Anterior cingulate cortex (tissue), 58 donors: ENCODE measurements at places on chromosomes 1 and 21.
A peak's percentile ranks its signal among the peaks of the same experiment; 100 is the strongest.

- DNase-seq = no peak
Observed at GRCh38 chr21:38965241-38965640, 159.5 kb downstream of the ETS2 start.

DNA sequence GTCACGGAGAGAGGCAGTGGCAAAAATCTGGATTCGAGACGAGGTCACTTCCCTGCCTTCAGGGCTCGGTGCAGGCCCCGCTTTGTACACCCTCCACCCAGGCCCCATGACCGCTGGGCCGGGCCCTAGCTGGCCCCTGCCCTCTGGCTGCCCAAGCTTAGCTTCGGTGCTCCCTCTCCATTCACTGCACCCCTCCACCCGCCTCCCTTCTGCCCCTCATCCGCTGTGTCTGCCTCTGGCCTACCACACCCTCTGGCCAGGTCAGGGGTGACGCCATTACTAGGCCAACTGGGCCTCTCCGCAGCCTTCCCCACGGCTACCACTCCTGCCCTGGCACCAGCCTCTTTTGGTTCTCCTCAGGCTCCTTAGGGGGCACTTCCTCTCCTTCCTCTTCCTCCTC is 528 bp upstream of the CD164L2 start:
- no peak for DNase-seq

- no peak for DNase-seq
Observed at GRCh38 chr1:108114033-108114599, 86.0 kb downstream of the SLC25A24 start.

DNA sequence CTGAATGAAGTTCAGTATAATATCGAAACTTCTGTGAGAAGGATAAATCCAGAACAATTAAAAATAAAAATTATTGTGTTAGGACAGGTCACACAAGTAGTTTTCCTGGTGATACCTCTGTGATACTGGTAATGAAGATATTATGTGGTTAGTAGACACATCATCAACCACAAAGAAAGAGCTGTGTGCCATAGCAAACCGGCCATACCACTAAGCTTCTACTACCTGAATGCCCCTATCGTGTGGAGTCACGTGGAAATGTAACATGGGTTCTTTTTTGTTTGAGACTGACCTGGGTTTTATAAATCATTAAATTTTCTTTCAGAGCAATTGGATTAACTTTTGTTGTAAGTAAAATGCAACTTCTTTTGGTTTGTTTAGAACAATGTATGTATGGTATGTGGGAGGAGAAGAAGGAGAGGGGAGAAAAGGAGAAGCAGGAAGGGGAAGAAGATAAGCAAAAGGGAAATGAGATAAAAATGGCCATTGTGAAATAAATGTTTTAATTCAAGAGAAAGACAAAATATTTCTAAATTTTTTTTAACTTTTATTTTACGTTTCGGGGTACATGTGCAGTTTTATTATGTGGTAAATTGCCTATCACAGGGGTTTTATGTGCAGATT is 58.2 kb upstream of the LRRC8B start:
- no peak for DNase-seq

- DNase-seq = no peak
Observed at GRCh38 chr1:173445164-173445563, 32.0 kb upstream of the PRDX6 start.

- DNase-seq = no peak
Observed at GRCh38 chr1:174654560-174654959, 206.8 kb downstream of the GPR52 start.

DNA sequence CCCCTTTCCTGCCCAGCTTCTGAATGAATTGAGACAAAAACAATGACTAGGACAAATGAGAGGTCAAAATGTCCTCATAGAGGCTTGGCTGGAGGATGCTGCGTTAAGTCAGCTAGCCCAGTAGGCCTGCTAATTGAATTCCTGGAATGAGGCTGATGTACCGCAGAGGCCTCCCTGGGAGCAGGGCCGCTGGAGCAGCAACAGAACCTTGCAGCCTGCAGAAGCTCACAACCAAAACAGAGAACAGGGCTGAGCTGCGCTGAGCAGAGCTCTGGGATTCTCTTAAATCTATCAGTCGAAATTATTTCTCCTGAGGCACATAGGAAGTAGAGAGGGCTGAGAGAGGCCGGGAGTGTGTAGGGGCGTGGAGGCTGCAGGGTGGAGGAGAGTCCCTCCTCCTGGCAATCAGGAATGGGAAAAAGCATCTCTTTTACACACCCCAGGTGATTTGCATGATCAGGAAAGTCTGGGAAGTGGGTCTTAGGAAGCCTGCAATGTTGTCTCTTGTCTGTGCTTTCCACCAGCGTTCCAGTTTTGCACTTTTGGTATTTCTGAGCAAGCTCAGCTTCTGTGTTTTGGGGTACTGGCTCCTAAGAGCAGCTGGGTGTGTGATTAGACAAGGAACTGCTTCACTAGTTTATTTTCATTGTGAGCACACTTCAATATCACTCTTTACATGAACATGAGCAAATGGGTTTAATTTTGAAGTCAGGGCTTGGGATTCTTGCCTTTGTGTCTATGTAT is 66.5 kb downstream of the RYR2 start:
- no peak for DNase-seq

- no peak for DNase-seq
Observed at GRCh38 chr1:88529581-88529980, 154.5 kb upstream of the PKN2 start.

DNA sequence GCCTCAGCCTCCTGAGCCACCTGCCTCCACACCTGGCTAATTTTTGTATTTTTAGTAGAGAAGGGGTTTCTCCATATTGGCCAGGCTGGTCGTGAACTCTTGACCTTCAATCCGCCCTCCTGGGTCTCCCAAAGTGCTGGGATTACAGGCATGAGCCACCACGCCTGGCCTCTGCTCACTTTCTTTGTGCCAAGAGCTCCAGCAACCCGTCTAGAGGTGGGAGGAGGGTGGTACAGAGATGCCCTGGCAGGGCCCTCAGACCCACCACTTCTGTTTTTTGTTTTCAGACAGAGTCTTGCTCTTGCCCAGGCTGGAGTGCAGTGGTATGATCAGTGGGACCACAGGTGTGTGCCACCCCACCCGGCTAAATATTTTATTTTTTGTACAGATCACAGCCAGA is 6.9 kb upstream of the SYNC start:
- DNase-seq = no peak

GRCh38 chr21:35511696-35512162 is 462.6 kb upstream of the RUNX1 start:
- DNase-seq = no peak

- DNase-seq = no peak
Observed at GRCh38 chr1:225824533-225824941, 14.6 kb downstream of the EPHX1 start.

DNA sequence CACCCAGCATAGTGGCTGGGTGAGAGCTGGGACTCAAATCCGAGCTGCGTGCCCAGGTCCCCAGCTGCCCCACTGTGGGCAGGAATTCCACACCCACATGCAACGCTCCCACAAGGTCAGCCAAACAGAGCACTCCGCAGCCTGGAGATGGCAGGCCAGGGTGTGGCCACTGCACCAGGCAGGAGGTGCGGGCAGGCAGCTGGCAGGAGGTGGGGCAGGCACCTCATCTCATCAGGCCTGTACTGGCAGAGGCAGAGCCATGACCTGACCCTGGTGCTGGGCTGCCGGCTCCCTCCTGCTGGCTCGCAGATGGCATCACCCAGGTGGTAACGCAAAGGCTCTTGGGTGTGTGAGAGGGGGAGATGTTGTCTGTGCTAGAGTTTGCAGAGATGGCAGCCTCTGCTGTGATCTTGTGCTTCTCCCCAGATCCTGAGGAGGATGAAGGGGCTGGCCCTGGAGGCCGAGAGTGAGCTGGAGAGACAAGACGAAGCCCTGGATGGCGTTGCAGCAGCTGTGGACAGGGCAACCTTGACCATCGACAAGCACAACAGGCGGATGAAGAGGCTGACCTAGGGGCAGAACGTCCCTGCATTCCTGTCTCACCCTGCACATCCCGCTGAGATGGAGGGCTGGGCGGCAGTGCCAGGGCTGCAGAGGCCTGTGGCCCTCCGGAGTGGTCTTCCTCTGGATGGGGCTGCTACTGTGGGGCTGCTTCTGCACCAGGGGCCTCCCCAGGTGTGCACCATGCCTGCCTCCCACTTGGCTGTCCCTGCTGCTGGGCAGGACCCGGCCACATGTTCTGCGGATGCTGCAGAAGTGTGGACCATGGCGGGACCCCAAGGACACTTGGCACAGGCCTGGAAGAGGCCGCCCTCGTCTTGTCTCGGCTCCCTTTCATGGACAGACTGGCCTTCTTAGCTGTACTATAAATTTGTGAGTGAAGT is 35.1 kb upstream of the PRSS38 start:
- DNase-seq = no peak

DNA sequence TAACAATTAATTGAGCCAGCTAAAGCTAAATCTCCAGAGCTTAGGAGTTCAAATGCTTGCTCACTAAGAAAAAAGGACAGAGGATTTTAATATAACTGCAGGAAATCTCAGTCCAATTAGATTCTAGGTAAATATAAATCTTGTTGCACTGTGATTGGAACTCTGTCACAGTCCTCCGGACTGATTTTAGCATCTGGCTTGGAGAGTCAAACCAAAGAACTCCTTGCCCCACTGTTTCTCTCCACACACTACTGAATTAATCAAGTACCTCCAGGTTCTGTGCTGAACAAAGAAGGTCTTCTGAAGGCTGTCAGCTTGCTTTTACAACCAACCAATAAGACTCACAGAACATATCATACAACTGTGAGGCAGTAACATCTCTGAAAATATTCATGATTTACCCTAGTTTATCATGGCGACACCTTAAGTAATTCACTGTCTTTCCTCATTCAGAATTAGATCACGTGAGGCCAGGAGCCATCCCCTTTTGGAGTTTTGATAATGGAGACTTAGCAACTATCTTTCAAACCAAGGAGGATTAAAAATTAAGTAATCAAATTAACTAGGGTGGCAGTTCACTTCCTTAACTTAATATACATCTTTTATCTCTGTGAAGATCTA is 176.0 kb downstream of the RERE start:
- no peak for DNase-seq

- peak; percentile 27 for DNase-seq
Observed at GRCh38 chr1:27522432-27523336, 32.7 kb upstream of the WASF2 start.

- no peak for DNase-seq
Observed at GRCh38 chr1:14919289-14919688, 234.3 kb upstream of the TMEM51 start.

DNA sequence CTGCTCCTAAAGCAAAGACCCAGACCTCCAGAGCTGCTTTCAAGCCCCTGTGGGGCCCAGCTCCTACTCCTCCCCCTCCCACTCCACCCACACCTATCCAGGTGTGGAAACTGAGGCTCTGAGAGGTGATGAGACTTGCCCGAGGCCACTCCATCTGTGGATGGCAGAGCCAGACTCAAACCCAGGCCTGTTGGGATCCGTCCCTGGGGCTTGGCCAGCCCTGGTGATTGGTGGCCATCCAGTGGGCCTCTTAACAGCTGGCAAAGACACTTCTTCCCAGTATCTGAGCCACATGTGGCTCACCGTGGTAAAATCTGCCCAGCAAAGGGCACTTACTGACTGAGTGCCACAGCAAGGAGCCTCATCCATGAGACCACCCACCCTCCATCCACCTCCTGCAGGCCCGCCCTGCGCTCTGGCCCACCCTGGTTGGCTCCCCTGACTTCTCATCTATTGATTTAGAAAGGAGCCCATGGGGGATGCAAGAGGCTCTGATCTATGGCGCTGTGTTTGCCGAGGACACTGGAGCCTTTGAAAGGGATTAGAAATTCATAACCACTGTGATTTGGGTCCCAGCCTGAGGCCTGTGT is 398.5 kb downstream of the PTPRU start:
- DNase-seq = no peak

- no peak for DNase-seq
Observed at GRCh38 chr1:164310166-164310565, 248.8 kb upstream of the PBX1 start.

GRCh38 chr1:209107535-209107934 is 476.0 kb upstream of the CAMK1G start:
- DNase-seq = no peak

GRCh38 chr1:115251340-115251748 is 86.7 kb downstream of the NGF start:
- no peak for DNase-seq

DNA sequence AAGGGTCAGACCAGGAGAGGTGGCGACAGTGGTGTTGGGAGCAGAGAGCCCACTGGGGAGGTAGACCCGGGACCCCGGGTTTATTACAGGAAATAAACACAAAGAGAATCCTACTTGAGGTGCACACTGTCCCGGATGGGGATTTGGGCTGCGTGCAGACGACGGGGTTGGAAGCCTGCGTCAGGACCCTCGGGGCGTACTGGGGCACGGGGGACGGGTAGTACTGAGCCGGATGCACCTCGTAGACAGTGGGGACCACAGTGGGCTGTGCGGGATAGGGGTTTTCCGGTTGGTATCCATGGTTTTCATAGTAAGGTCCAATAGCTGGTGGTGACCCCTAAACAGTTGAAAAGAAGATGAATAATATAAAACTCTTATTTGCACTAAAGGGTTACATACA is 13.7 kb downstream of the TMPRSS2 start:
- no peak for DNase-seq

- no peak for DNase-seq
Observed at GRCh38 chr1:37294096-37294495, 180.3 kb upstream of the ZC3H12A start.

- DNase-seq = peak; percentile 96
Observed at GRCh38 chr1:11735854-11736745, at the start of gene AGTRAP. Gene AGTRAP, plus strand, starts transcription at chr1:11736136. Its CDS starts 73 bp downstream, at chr1:11736209.

GRCh38 chr1:172135978-172136610 is 284.4 kb upstream of the C1orf105 start:
- no peak for DNase-seq

DNA sequence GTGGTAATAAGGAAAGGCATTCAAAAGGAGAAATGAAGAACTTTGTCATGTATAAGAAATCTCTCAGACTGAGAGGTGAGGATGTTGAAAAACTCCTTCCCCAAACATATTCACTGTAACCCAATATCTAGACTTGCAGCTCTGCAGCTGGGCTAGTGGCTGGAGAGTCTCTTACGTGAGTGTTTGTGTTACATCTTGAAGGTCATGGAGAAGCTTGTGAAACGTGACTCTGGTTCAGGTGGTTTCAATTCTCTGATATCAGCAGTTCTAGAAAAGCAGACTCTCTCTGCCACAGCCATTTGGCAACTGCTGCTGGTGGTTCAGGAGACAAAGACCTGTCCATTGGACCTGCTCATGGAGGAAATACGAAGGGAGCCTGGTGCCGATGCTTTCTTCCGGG is 55.0 kb upstream of the EPHA8 start:
- DNase-seq = no peak

DNA sequence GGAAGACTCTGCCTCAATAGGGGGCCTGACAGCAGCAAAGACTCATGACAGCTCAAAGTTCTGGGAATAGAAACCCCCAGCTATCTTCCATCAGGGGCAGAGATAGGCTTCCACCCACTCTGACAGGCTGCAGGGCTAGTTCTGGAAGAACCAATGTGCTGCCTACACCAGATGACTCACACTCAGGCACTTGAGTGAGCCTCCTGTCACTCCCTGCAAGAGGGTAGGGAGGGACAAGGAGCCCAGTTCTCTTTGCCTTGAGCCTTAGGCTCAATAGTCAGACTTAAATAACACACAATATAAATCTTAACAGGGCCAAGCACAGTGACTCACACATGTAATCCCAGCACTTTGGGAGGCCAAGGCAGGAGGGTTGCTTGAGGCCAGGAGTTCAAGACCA is 386.4 kb downstream of the HHAT start:
- no peak for DNase-seq

GRCh38 chr1:200738949-200739651 is 407 bp downstream of the CAMSAP2 start:
- peak; percentile 84 for DNase-seq

- DNase-seq = no peak
Observed at GRCh38 chr1:29210278-29211085, 20.3 kb downstream of the MECR start.

- DNase-seq = no peak
Observed at GRCh38 chr1:230140221-230141020, 73.4 kb downstream of the GALNT2 start.

- no peak for DNase-seq
Observed at GRCh38 chr1:200090252-200091159, 63.0 kb downstream of the NR5A2 start.
